ENCODE measurements at places on chromosomes 12 and 14.
A peak's percentile ranks its signal among the peaks of the same experiment; 100 is the strongest.

DNA sequence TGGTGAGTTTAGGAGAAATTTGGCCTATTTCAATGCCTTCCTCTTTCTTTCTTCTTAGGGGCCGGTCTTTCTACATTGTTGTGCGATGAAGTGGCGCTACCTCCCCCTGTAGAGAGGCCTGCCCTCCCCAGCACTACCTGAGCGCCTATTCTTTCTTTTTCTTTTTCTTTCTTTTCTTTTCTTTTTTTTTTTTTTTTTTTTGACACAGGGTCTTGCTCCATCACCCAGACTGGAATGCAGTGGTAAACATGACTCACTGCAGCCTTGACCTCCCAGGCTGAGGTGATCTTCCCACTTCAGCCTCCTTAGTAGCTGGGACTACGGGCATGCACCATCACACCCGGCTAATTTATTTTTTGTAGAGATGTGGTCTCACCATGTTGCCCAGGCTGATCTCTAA, 136.1 kb upstream of the MAX start:
- DNase-seq, result no peak

DNA sequence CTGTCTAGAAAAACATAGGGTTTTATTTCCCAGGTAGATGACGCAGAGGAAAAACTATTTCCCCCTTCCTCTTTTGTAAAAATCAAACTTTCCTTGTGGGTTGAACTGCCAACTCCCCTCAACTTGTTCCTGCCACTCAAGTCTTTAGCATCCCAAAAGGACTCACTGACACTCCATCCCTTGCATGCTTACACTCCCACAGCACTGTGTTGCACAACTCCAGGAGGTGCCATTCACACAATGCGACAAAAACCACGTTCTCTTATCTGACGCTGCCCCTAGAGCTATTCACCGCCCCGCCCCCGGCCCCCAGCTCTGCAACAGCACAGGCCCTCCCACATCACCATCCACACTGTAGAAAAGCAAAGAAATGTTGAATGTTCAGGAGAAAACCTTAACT, 16.9 kb upstream of the STON2 start:
- DNase-seq, result no peak

DNA sequence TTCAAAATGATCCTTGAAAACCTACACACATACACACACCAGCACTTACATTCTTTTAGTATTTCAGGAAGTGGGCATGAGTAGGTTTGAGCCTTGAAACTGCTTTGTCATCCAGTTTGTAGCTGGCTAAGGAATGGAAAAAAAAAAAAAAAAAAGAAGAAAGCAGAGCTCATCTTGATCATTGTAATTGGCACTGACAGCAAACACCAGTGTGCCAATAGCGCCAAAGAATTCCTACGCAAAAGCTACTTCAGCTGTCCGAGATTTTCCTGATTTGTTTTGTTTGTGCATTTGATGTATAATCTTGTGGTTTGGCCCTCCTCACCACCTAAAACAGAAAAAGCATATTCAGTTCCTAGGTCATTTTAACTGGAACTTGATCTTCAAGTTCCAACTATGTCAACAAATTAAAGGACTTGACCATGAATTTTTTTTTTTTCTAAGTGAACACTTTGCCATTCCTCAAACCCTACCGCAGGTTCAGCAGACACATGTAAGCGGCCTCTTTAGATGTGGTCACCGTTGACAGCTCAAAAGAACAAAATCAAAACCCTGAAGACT, 57.3 kb downstream of the FLRT2 start:
- no peak for DNase-seq

GRCh38 chr12:26686408-26686807, 146.6 kb downstream of the ITPR2 start:
- DNase-seq, result no peak

GRCh38 chr12:2536724-2537123, 258.0 kb upstream of the FKBP4 start:
- DNase-seq, result no peak

DNA sequence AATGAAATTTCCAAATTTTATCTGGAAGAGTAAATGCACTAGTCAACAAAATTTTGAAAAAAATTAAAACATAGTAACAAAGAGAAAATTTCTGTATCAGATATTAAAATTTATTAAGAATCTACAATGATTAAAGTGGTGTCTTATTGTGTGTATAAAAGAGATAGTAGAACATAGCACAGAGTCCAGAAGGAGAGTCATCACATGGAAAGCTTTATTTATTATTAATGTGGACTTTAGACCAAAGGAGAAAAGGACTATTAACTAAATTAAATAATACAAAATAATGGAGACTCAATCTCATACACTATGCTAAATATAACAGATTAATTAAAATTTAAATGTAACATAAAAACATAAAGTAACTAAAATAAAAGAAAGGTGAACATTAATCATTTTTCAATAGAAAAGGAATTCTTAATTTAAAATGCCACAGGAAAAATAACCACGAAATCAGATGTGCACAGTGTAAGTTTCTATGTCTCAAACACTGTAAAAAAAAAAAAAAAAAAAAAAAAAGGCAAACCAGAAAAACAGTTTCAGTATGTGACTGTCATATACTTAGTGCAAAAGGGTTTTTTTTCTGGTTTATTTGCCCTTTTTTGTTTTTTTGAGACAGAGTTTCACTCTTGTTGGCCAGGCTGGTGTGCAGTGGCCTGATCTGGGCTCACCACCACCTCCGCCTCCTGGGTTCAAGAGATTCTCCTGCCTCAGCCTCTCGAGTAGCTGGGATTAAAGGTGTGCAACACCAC, 95.4 kb downstream of the MYF5 start:
- no peak for DNase-seq

DNA sequence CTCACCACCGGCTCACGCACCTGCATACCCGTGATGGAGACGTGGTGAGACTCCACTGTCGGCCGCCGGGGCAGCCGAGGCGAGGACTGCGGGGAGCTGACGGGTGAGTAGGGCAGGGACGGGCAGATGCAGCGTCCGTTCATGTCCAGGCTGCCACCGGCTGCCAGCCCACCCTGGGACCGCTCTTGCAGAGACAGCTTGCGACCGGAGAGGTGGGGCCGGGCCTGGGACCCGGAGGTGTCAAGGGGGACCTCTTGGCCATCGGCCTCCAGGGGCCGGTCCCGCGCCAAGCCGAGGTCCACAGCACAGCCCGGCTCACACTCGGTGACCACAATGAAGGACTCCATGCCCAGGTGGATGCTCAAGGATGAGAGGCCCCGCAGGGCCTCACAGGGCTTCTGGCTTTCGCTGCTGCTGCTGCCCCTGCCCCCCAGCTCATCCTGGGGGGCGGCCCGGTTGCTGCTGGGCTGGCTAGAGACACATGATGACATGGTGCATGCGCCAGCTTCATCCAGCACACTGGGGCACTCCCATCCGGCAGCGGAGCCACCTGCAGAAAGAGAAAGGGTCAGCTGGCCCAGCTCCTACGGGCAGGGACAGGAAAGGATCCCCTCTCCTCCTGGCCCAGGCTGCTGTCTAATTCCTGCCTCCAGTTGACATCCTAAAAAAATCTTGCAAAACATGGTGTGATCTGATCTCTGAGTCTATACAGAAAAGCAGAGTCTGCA, 22.3 kb downstream of the CAMKK2 start:
- no peak for DNase-seq

- no peak for DNase-seq
Observed at GRCh38 chr12:1350934-1351240, 243.5 kb downstream of the FBXL14 start.

DNA sequence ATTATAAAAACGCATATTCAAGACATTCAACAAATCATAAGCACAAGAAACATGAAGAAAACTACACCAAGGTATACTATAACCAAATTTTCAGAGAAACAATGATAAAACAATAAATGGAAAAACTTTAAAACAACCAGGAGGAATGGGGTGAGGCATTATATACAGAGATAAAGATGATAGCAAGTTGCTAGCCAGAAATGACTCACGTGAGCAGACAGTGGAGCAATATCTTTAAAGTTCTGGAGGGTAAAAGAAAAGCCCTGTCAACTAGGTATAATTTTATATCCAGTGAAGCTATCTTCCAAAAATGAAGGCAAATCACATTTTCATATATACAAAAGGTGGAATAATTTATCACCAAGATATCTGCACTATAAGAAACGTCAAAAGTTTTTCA, 97.8 kb upstream of the PCED1B start:
- DNase-seq, result no peak

- no peak for DNase-seq
Observed at GRCh38 chr12:6925239-6925539, 2.6 kb upstream of the ATN1 start.

DNA sequence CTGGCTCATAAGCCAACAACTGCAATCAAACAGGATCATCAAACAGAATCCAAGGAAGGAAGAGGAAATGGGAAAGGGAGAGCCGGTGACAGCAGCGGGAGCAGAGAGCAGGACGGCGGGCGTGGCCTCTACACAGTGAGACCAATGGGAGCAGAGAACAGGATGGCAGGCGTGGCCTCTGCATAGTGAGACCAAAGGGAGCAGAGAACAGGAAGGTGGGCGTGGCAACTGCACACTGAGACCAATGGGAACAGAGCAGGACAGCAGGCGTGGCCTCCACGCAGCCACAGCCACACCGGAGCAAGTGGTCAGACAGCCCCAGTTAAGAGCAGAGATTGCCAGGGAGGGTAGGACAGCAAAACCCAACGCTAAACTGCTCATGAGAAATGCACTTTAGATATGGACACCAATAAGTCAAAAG, 16.4 kb downstream of the LRCOL1 start:
- peak; percentile 82 for DNase-seq

GRCh38 chr12:111111681-111112080, 191.3 kb upstream of the MYL2 start:
- no peak for DNase-seq

- DNase-seq, result no peak
Observed at GRCh38 chr12:31370531-31371255, 44.7 kb upstream of the SINHCAF start.

- no peak for DNase-seq
Observed at GRCh38 chr14:75417674-75418073, 10.1 kb upstream of the JDP2 start.

DNA sequence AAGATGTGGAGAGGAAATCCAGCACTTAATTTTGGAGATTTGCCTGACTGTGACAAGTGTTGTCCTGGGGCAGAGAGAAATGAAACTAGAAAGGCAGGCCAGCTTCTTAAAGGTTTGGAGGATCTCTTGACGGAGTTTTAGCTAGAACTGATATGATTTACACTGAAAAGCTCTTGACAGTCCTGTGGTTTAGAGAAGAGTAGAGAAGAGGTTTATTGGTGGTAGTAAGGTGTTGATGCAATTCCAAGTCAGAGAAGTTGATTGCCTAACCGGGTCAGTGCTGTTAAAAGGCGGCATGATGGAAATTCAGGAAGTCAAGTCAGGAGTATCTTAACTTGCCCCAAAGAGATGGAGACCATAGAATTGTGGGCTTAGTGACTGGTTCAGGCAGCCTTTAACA, 89.0 kb upstream of the TRAF3 start:
- DNase-seq, result no peak

DNA sequence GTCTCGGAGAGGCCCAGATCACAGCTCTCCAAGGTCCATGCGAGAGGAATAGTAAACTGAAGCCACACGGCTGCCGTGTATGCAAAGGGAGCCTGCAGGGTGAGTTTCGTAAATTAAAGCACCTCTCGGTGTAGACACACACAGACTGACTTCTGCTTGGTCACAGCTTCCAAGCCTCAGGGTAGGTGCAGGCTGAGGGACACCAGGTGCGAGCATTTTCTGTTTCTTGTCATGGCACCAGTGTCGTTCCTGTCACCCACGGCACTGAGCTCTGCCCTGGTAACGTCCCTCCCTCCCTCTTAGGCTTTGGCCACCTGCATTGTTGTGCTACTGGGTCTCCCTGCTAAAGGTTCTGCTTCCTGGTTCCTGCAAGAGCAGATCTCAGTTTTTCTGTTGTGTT, 76.2 kb upstream of the DYNC1H1 start:
- no peak for DNase-seq

DNA sequence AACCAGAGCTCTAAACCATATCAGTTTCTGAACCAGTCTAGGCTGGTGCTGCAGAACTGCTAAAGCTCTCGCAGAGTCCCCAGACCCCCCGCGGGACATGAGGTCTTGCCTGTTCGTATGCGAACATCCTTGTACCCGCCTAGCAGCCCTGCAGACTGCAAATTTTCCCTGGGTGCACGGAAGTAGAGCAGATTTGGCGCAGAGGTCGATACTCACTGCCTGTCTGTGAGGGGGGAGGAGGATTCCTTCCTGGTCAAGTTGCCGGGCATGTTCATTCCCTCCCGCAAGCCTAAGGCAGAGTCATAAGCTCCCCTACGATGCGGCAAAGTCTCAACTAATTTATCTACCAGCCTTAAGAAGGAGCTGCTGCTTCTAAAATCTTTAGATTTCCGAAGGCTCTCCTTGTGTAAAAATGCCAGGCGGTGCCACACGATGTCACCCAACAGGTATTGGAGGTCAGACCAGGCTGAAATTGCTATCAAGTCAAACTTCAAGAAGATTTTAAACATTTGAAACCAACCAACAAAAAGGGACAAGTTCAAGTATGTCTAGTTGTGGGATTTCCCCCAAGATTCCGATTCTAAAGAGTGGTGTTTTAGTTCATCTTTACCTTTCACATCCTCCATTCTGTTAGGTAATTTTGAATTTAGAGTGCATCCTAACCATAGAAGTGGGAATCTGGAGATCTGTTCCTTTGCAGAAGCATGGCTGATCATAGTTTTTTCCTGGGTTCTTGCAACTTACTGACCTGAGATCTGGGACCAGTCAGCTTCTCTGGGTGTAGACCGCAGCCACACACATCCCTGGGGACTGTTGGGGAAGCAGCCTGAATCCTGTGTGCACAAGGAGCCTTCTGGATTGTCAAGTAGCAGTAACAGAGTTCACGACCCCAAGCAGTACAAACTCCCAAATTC, 1.6 kb upstream of the PAX9 start:
- DNase-seq, result no peak

DNA sequence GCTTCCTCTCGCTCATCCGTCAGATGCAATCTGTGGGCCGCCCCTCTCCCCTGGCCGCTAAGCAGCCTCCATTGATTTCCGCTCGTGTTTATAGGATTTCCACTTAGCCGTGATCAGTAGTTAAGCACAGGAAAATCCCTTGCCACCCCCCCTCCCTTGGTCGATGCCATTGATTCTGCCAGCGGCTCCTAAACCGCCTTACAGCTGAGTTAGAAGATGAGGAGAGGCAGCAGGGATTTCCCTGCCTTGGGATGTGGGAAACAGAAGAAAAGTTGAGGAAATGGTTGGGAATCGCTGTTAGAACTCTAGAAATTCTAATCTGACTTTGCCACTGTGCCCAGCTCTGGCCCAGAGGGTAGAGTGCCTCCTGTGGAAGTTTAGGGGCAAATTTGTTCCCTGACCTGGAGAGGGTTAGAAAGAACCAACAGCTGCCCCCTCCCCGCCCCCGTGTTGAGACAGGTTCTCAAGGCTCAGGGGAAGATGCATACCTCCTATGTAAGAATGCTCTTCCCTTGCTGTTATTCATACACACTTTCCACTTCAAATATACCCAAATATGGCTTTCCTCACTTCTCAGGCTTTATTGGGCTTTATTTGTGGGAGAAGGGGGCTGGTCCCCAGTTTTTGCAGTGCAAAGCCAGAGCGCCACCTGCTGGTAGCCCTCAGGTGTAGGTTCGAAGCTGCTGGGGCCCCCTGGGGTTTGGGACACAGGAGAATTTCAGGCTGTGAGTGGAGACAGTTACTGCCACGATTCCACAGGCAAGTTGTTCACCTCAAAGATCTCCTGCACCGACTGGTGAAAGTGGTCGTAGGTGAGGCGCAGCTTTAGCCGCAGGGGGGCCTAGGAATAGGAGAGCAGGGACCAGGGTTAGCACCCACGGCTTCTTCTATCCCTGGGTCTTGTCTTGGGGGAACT, 3.2 kb downstream of the THTPA start:
- peak; percentile 54 for DNase-seq

- no peak for DNase-seq
Observed at GRCh38 chr12:132085291-132085635, 58.9 kb downstream of the DDX51 start.

Measured in left ventricle myocardium inferior (tissue), 1 donor.